A549 treated with DMSO at 1 μM for 4 hours (cell line): ENCODE measurements at places on chromosomes 7 and 10. TPM values are rescaled to one million over a fixed set of nuclear protein-coding genes. Genes with fewer than 3 reads are reported as not detected.

Gene OPN1SW
- not detected in 5 replicates for total RNA-seq

Gene OSBPL3
- 10.3 to 14.2 TPM (median 12.4 TPM) in 5 replicates for total RNA-seq

Gene CEP55
- total RNA-seq, result 56.8 to 76.0 TPM (median 71.2 TPM) in 5 replicates

Gene IDI2
- 0.06 to 0.17 TPM in 2 of 5 replicates, not detected in the others for total RNA-seq

Gene SPAG6
- total RNA-seq, result not detected in 5 replicates

Gene CHST12
- 6.5 to 13.8 TPM (median 12.2 TPM) in 5 replicates for total RNA-seq

Gene SEMA3C
- 46.4 to 76.0 TPM (median 61.3 TPM) in 5 replicates for total RNA-seq

Gene CCL26
- 7.7 to 11.2 TPM (median 9.4 TPM) in 5 replicates for total RNA-seq

Gene ASB13
- total RNA-seq, result 19.2 to 24.6 TPM (median 22.5 TPM) in 5 replicates

Gene TCERG1L
- not detected in 5 replicates for total RNA-seq

Gene GRM8
- total RNA-seq, result 0.06 to 0.21 TPM in 2 of 5 replicates, not detected in the others
